ENCODE measurements at places on chromosomes 7 and 10. TPM values are rescaled to one million over a fixed set of nuclear protein-coding genes. Genes with fewer than 3 reads are reported as not detected.
A peak's percentile ranks its signal among the peaks of the same experiment; 100 is the strongest.

The TCAF2 gene
- 27.1 TPM for total RNA-seq

DNA sequence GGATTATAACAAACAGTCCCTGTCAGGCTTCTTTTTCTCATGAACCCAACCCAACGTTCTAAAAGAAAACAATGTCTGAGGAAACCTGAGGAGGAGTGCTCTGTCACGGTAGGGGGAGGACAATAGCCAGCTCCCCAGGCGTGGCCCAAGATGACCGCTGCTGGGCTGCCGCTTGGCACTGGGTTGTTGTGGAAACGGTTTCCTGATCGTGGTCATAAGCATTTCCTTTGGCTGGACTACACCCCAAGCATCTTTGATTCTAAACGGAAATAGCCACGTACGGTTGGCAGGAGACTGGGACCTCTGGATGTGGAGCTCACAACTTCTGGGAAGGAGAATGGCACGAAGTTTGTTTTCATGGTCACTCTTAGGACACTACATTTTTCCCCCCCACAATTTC, 30.4 kb upstream of the DMBT1 start:
- no peak for DNase-seq
- H3K27me3 ChIP-seq = peaks cover 1% of the 10 kb centered on the region
- no peak overlapping the region for H3K27ac ChIP-seq
- no peaks in the 10 kb centered on the region for H3K4me1 ChIP-seq
- H3K4me3 ChIP-seq = no peak overlapping the region

- H3K27me3 ChIP-seq = no peaks in the 10 kb centered on the region
- peaks cover 19% of the 10 kb centered on the region for H3K4me1 ChIP-seq
- no peak overlapping the region for H3K4me3 ChIP-seq
- DNase-seq = no peak
- H3K36me3 ChIP-seq = peaks cover 5% of the 10 kb centered on the region
Measured at GRCh38 chr10:63467841-63468240, 2.1 kb upstream of the JMJD1C start.

The FAM25G gene
- not detected for total RNA-seq

The CPA2 gene
- total RNA-seq = not detected

DNA sequence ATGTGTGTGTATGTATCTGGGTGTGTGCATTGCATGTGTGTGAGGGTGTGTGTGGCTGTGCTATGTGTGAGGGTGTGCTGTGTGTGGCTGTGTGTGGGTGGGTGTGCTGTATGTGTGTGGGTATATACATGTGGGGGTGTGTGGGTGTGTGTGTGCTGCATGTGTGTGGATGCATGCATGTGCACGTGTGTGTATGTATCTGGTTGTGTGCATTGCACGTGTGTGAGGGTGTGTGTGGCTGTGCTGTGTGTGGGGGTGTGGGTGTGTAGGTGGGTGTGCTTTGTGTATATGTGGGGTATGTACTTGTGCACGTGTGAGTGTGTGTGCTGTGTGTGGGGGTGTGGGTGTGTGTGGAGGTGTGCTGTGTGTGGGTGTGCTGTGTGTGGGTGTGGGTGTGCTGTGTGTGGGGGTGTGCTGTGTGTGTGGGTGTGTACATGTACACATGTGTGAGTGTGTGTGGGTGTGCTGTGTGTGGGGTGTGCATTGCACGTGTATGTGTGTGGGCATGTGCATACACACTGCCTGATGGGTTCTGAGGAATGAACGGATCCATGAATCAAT, 579.8 kb downstream of the PTPRN2 start:
- H3K4me3 ChIP-seq = no peak overlapping the region
- H3K4me1 ChIP-seq = peaks cover 9% of the 10 kb centered on the region
- H3K27ac ChIP-seq = no peak overlapping the region
- peaks cover 2% of the 10 kb centered on the region for H3K36me3 ChIP-seq
- no peak for DNase-seq
- peaks cover 11% of the 10 kb centered on the region for H3K27me3 ChIP-seq

The ZNF365 gene
- 3.4 TPM for total RNA-seq

DNA sequence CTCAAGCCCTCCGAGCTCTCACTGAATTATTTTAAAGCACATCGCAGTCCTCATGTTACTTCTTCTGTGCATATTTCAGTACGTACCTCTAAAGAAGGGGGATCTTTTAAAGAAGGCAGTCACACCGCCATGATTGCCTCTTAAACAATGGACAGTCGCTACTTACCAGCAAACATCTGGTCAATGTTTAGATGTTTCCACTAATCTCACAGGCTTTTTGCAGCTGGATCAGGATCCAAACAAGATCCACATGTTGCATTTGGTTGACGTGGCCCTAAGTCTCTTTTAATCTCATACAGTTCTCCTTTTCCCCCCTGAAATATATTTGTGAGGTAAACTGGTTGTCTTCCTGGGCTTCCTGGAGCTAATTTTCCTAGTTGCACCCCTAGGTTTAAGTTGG, 50.0 kb downstream of the PRF1 start:
- H3K4me1 ChIP-seq = peaks cover 2% of the 10 kb centered on the region
- no peak for DNase-seq
- peaks cover 11% of the 10 kb centered on the region for H3K27me3 ChIP-seq
- H3K36me3 ChIP-seq = no peaks in the 10 kb centered on the region
- H3K4me3 ChIP-seq = no peak overlapping the region

DNA sequence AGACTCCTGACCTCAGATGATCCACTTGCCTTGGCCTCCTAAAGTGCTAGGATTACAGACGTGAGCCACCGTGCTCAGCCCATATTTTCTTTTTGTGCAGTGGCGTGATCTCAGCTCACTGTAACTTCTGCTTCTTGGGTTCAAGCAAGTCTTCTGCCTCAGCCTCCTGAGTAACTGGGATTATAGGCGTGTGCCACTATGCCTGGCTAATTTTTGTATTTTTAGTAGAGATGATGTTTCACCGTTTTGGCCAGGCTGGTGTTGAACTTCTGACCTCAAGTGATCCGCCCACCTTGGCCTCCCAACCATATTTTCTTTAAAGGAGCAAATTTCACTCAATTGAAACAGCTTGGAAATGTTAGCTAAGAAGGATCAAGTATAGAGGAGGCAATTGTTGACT, 16.5 kb downstream of the GBF1 start:
- H3K27ac ChIP-seq = no peak overlapping the region
- peaks cover 16% of the 10 kb centered on the region for H3K4me1 ChIP-seq
- no peaks in the 10 kb centered on the region for H3K27me3 ChIP-seq
- DNase-seq = no peak
- H3K4me3 ChIP-seq = no peak overlapping the region

The HGF gene
- total RNA-seq = 0.37 TPM

DNA sequence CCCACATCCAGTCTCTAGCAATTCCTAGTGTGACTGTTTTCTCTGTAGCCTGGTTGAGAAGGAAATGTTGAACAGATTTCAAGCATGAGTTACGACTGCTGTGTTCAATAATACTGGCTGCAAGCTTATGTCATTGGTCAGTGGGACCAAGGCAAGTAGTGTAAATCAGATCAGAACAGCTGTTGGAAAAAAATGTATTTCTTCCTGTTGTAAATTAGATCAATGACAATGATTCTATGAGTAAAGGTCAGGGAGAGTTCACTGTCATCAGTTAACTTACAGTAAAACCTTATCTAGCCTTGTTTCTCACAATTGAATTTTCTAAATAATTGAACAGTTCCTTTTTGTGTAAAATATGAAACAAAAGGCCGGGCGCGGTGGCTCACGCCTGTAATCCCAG, 6.7 kb downstream of the OTUD1 start:
- no peak for DNase-seq
- peaks cover 48% of the 10 kb centered on the region for H3K4me1 ChIP-seq
- H3K4me3 ChIP-seq = peak overlapping the region; percentile 31
- H3K36me3 ChIP-seq = no peaks in the 10 kb centered on the region
- no peaks in the 10 kb centered on the region for H3K27me3 ChIP-seq
- peak overlapping the region; percentile 34 for H3K27ac ChIP-seq

- no peak overlapping the region for H3K4me3 ChIP-seq
- peaks cover 3% of the 10 kb centered on the region for H3K36me3 ChIP-seq
- peaks cover 10% of the 10 kb centered on the region for H3K27me3 ChIP-seq
- DNase-seq = no peak
- H3K27ac ChIP-seq = no peak overlapping the region
Measured at GRCh38 chr10:131019696-131020095, 291.8 kb downstream of the TCERG1L start.

GRCh38 chr7:4792537-4793126, 17.2 kb downstream of the AP5Z1 start:
- H3K36me3 ChIP-seq = peaks cover 3% of the 10 kb centered on the region
- DNase-seq = no peak
- H3K27me3 ChIP-seq = no peaks in the 10 kb centered on the region
- H3K27ac ChIP-seq = no peak overlapping the region

DNA sequence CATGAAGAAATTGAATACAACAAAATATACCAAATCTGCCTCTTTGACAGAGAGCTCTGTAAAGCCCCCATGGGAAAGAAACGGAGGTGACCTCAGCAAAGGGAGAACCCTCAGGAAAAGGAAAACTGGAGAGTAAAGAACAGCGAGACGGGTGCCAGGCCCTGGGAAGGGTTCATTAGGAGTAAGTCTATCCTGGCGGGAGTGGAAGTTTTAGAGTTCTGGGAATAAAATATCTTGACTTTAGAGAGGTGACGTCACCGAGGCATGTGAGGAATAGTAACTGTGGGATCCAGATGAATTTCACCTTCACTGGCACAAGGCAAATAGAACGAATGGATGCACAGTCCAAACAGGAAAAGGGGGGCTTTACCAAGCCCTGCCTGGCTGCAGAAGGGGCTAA, 362.8 kb upstream of the IGFBP3 start:
- no peaks in the 10 kb centered on the region for H3K4me1 ChIP-seq
- DNase-seq = no peak
- H3K27ac ChIP-seq = no peak overlapping the region

The PILRA gene
- total RNA-seq = 14.5 TPM

GRCh38 chr10:17905491-17905890, 46.2 kb upstream of the SLC39A12 start:
- peaks cover 35% of the 10 kb centered on the region for H3K27me3 ChIP-seq
- no peak for DNase-seq
- no peaks in the 10 kb centered on the region for H3K36me3 ChIP-seq
- no peak overlapping the region for H3K27ac ChIP-seq
- no peak overlapping the region for H3K4me3 ChIP-seq
- no peaks in the 10 kb centered on the region for H3K4me1 ChIP-seq

The RAPGEF5 gene
- 0.10 TPM for total RNA-seq

The GPR26 gene
- not detected for total RNA-seq

- no peak for DNase-seq
- peak overlapping the region; percentile 92 for H3K4me3 ChIP-seq
- H3K27ac ChIP-seq = peak overlapping the region; percentile 97
- H3K36me3 ChIP-seq = no peaks in the 10 kb centered on the region
- peaks cover 18% of the 10 kb centered on the region for H3K4me1 ChIP-seq
Measured at GRCh38 chr10:89861584-89862301, 160.4 kb downstream of the KIF20B start.

The TMEM140 gene
- 55.2 TPM for total RNA-seq

The BTBD16 gene
- total RNA-seq = not detected

- H3K4me1 ChIP-seq = peaks cover 3% of the 10 kb centered on the region
- no peaks in the 10 kb centered on the region for H3K27me3 ChIP-seq
- H3K4me3 ChIP-seq = no peak overlapping the region
- no peak overlapping the region for H3K27ac ChIP-seq
- DNase-seq = no peak
Measured at GRCh38 chr7:107212725-107213124, 43.9 kb downstream of the HBP1 start.

The CNTNAP2 gene
- not detected for total RNA-seq

GRCh38 chr7:35015346-35015859, 21.9 kb downstream of the DPY19L1 start:
- H3K4me3 ChIP-seq = no peak overlapping the region
- no peak overlapping the region for H3K27ac ChIP-seq
- peaks cover 7% of the 10 kb centered on the region for H3K4me1 ChIP-seq
- peaks cover 6% of the 10 kb centered on the region for H3K36me3 ChIP-seq
- no peaks in the 10 kb centered on the region for H3K27me3 ChIP-seq

DNA sequence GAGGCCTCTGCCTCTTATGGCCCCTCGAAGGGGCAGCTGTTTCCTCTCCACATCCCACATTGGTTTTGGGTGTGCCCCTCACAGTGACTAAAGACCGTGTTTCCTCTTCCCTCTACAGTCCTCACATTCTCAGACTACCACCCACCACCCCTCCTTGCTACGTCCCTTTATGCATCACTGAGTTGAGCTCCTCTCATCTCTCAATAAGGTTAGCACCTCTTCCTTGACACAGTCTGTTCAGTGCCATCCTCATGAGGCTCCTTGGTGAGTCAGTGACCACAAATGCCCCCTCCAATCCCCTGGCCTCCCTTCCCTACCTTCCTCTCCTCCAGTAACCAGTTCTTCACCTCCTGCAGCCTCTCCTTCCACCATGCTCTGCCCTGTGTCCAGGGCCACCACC, 239.1 kb upstream of the MYO3A start:
- peaks cover 4% of the 10 kb centered on the region for H3K36me3 ChIP-seq
- no peak overlapping the region for H3K27ac ChIP-seq
- no peak for DNase-seq
- H3K27me3 ChIP-seq = peaks cover 21% of the 10 kb centered on the region

DNA sequence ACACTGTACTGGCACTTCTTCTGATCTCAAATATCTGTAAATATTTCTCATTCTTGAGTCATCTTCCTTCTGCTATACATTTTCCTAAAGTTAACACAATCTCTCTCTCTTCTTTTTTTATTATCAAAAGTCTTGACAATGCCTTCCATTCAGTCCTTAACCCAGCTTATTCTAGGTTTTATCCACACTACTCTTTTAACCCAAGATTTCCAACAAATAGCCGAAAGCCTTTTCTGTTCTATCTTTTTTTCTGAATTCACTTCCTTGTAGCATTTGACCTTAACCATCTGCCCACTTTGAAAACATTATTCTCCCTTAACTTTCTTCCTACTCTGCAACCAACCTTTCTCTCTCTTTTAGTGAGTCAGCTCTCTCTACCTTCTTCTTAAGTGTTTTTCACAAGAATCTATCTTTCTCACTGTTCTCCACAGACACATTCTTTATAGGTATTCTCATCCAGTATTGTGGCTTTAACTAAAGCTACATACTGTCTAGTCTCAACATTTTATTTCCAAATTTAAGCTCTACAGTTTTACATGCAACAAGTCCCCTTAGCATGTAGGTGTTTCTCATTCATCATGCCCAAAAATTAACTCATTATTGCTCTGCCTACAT, 915.6 kb downstream of the KCNMA1 start:
- DNase-seq = no peak
- H3K27ac ChIP-seq = no peak overlapping the region
- no peaks in the 10 kb centered on the region for H3K36me3 ChIP-seq
- no peak overlapping the region for H3K4me3 ChIP-seq

- peaks cover 3% of the 10 kb centered on the region for H3K36me3 ChIP-seq
- no peak for DNase-seq
- no peaks in the 10 kb centered on the region for H3K27me3 ChIP-seq
- H3K4me3 ChIP-seq = no peak overlapping the region
Measured at GRCh38 chr10:126290232-126290631, 98.0 kb downstream of the ADAM12 start.

The PAX4 gene
- total RNA-seq = not detected

The KIFBP gene
- 5.5 TPM for total RNA-seq

GRCh38 chr10:8133146-8133545, 78.7 kb downstream of the GATA3 start:
- H3K4me3 ChIP-seq = peak overlapping the region; percentile 86
- peaks cover 37% of the 10 kb centered on the region for H3K4me1 ChIP-seq
- peak overlapping the region; percentile 86 for H3K27ac ChIP-seq
- H3K27me3 ChIP-seq = peaks cover 10% of the 10 kb centered on the region
- no peak for DNase-seq
- H3K36me3 ChIP-seq = no peaks in the 10 kb centered on the region
